ENCODE measurements at places on chromosomes 7 and 10. TPM values are rescaled to one million over a fixed set of nuclear protein-coding genes. Genes with fewer than 3 reads are reported as not detected.

Gene EEPD1
- 0.95 TPM for total RNA-seq

GRCh38 chr7:17194656-17195055 lies 103.8 kb upstream of the AHR start:
- ATAC-seq = no peak

- peak; percentile 31 for ATAC-seq
Observed at GRCh38 chr7:129840757-129841156, 112.0 kb downstream of the UBE2H start.

GRCh38 chr10:33204031-33204430 lies 130.4 kb downstream of the NRP1 start:
- no peak for ATAC-seq

Data from activated T-helper 17 cell treated with anti-CD3 and anti-CD28 coated beads, Interleukin-2, amount 50 U/mL, for 72 hours (primary cell).